Aorta (tissue), 5 donors: ENCODE measurements at places on chromosomes 5 and 9. TPM values are rescaled to one million over a fixed set of nuclear protein-coding genes. Genes with fewer than 3 reads are reported as not detected.
A peak's percentile ranks its signal among the peaks of the same experiment; 100 is the strongest.

GRCh38 chr5:172905346-172906140, 53.7 kb upstream of the RPL26L1 start:
- no peak for DNase-seq

FBLL1 gene
- total RNA-seq = not detected

GRCh38 chr9:137215196-137215986, 6.6 kb downstream of the RNF208 start:
- DNase-seq = no peak

MARVELD2 gene
- total RNA-seq = 0.97 TPM

MOB3B gene
- total RNA-seq = 9.0 TPM

GRCh38 chr5:169065400-169065799, 235.5 kb downstream of the SLIT3 start:
- no peak for DNase-seq

GRCh38 chr9:129667378-129667777, 1.9 kb downstream of the PRRX2 start:
- no peak for DNase-seq

- no peak for DNase-seq
Measured at GRCh38 chr9:22990349-22990748, 543.7 kb downstream of the DMRTA1 start.

- peak; percentile 89 for DNase-seq
Measured at GRCh38 chr5:74316064-74316603, 324.4 kb downstream of the ENC1 start.

DNA sequence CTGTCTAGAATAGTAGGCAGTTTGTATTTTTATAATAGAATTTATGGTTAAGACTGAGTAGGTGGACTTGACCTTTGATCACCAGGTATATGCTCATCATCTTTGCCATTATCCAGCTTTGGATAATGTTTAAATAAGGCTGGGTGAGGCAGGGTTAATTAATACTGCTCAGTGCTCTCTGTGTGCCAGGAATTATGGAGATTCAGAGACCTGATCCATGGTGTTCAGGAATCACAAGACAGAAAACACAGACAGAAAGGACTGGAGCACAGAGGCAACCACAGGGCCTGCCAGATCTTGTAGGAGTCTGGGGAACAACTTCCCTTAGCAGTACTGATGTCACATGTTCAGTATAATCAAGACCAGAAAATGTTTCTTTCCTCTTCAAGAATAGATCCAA, 186.3 kb upstream of the ADCY2 start:
- DNase-seq = no peak

DNA sequence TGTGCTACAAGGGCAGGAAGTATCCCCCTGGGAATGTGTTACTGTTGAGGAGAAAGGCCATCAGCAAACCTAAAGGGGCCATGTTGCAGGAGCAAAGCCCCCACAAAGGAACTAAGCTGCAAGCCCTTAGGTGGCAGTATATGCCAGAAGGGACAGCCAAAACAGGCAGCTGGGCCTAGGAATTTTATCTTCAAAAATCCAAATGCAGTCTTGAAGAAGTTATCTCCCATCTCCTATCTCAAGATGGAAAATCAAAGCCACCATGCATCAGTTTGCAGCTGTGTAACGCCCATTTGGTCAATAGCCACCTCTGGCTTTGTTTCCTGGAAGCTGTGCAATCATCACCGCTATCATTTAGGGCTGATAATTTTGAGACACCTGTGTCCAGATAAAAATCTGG, 400.3 kb downstream of the ARHGEF28 start:
- no peak for DNase-seq

DNA sequence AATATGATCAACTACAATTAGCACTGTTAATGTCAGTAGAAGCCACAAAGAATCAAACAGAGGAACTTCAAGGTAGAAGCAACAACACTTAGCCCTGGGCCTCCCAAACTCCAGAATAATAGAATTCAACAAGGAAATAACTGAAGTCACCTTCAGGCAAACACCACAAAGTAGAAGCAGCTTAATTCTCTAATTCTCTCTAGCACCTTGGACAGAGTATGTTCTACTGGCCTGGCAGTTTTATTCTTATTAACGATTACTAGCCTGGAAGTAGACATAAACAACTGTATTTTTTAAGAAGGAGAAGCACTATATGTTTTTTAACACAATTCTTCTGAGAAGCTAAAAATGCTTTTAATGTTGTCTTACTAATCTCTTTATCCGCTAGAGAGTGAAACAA, 911.9 kb downstream of the DTWD2 start:
- no peak for DNase-seq

DNA sequence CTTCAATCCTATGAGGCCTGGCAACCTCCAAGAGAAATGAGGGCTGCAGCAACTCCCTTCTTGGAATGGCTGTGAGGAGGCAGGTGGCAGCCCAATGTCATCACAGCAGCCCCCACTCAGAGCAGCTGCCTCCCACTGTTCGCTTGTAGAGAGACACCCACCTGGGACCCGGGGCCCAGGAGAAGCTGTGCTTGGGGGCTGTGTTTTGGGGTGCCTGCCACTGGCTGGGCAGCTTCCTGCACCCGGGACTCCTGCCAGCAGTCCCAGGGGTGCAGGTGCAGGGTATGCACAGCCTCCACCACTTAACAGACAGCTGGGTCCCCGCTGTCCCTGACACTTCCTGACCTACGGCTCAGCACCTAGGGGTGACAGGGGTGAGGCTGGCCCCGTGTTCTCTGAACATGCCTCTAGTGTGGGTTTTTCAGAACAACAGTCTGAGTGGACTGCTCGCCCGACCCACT, 26.2 kb downstream of the NIPAL4 start:
- no peak for DNase-seq

- no peak for DNase-seq
Measured at GRCh38 chr5:15524712-15525111, 24.7 kb downstream of the FBXL7 start.

GRCh38 chr9:98104445-98104881, 14.6 kb downstream of the TRIM14 start:
- no peak for DNase-seq

COL15A1 gene
- total RNA-seq = 126 TPM

IL5 gene
- total RNA-seq = not detected

GRCh38 chr9:114400772-114401171, 13.0 kb upstream of the AKNA start:
- no peak for DNase-seq

ASS1 gene
- total RNA-seq = 52.0 TPM

GRCh38 chr9:111016426-111017045, 21.7 kb downstream of the LPAR1 start:
- DNase-seq = no peak

- no peak for DNase-seq
Measured at GRCh38 chr5:79849486-79850315, 141.4 kb downstream of the MTX3 start.

GRCh38 chr5:127419683-127420257, 97.7 kb upstream of the PRRC1 start:
- DNase-seq = no peak
